GM23248 (cell line): ENCODE measurements at places on chromosomes 6 and 20. TPM values are rescaled to one million over a fixed set of nuclear protein-coding genes. Genes with fewer than 3 reads are reported as not detected.

The DAAM2 gene
- total RNA-seq: 5.1 and 5.6 TPM in 2 replicates

The CALHM4 gene
- total RNA-seq: not detected in 2 replicates

The TRIM40 gene
- not detected in 2 replicates for total RNA-seq

The HLA-C gene
- 157 and 168 TPM in 2 replicates for total RNA-seq

The AGPAT4 gene
- total RNA-seq: 3.0 and 3.4 TPM in 2 replicates

The GRM4 gene
- total RNA-seq: 0.22 and 0.38 TPM in 2 replicates

The CRISP2 gene
- not detected in 2 replicates for total RNA-seq

The LST1 gene
- not detected in 2 replicates for total RNA-seq

The PGC gene
- total RNA-seq: not detected in 2 replicates

The KCNQ5 gene
- total RNA-seq: 10.8 and 15.8 TPM in 2 replicates

The DNPH1 gene
- 61.2 and 94.8 TPM in 2 replicates for total RNA-seq

The ZNF391 gene
- total RNA-seq: 1.4 and 4.7 TPM in 2 replicates

The NMBR gene
- not detected in 2 replicates for total RNA-seq

The C20orf202 gene
- not detected in 2 replicates for total RNA-seq

The GLYATL3 gene
- total RNA-seq: not detected in 2 replicates

The CST3 gene
- total RNA-seq: 396 and 478 TPM in 2 replicates

The PPP1R14C gene
- total RNA-seq: 6.3 and 8.2 TPM in 2 replicates

The MROH8 gene
- 0.25 and 4.2 TPM in 2 replicates for total RNA-seq

The MRAP2 gene
- 0.89 and 1.3 TPM in 2 replicates for total RNA-seq

The MICB gene
- total RNA-seq: 4.1 and 4.9 TPM in 2 replicates

The OR2J2 gene
- total RNA-seq: not detected in 2 replicates

The LY6G6C gene
- total RNA-seq: not detected in 2 replicates

The ENPP5 gene
- total RNA-seq: 0.51 TPM in 1 of 2 replicates, not detected in the other

The PRRT1 gene
- total RNA-seq: 1.2 TPM in 1 of 2 replicates, not detected in the other

The SNAP25 gene
- total RNA-seq: not detected in 2 replicates

The RNF182 gene
- 2.3 and 2.7 TPM in 2 replicates for total RNA-seq

The TTLL9 gene
- total RNA-seq: not detected in 2 replicates

The AVP gene
- not detected in 2 replicates for total RNA-seq

The VEGFA gene
- total RNA-seq: 197 and 241 TPM in 2 replicates

The MUC22 gene
- total RNA-seq: not detected in 2 replicates

The FAM162B gene
- not detected in 2 replicates for total RNA-seq

The ZDHHC14 gene
- total RNA-seq: 4.5 and 5.3 TPM in 2 replicates

The FOXO3 gene
- 35.7 and 36.6 TPM in 2 replicates for total RNA-seq

The GCNT2 gene
- total RNA-seq: not detected in 2 replicates

The COL19A1 gene
- not detected in 2 replicates for total RNA-seq

The FOXC1 gene
- 11.1 and 13.2 TPM in 2 replicates for total RNA-seq

The PLN gene
- total RNA-seq: not detected in 2 replicates

The CTCFL gene
- total RNA-seq: not detected in 2 replicates

The TPD52L1 gene
- total RNA-seq: 5.1 and 5.7 TPM in 2 replicates

The PAX1 gene
- total RNA-seq: not detected in 2 replicates

The GHRH gene
- not detected in 2 replicates for total RNA-seq

The MCHR2 gene
- not detected in 2 replicates for total RNA-seq

The EYA2 gene
- 0.38 TPM in 1 of 2 replicates, not detected in the other for total RNA-seq

The PFDN4 gene
- 64.5 and 70.9 TPM in 2 replicates for total RNA-seq

The C6orf58 gene
- not detected in 2 replicates for total RNA-seq

The GJE1 gene
- not detected in 2 replicates for total RNA-seq

The ZNF311 gene
- total RNA-seq: 0.54 and 0.76 TPM in 2 replicates

The MAPK14 gene
- 45.0 and 75.2 TPM in 2 replicates for total RNA-seq

The LY86 gene
- total RNA-seq: not detected in 2 replicates

The DEFB124 gene
- total RNA-seq: not detected in 2 replicates

The SCRT2 gene
- total RNA-seq: not detected in 2 replicates
